Bronchial smooth muscle cell (primary cell): ENCODE measurements at places on chromosomes 7 and 10. TPM values are rescaled to one million over a fixed set of nuclear protein-coding genes. Genes with fewer than 3 reads are reported as not detected.

GPR26 gene
- not detected in 2 replicates for total RNA-seq

ST8SIA6 gene
- total RNA-seq = under 0.01 TPM in 1 of 2 replicates, not detected in the other

ZCWPW1 gene
- 2.1 and 2.7 TPM in 2 replicates for total RNA-seq

VSTM2A gene
- not detected in 2 replicates for total RNA-seq

ELN gene
- total RNA-seq = 6.5 and 19.7 TPM in 2 replicates

IFIT1B gene
- under 0.01 TPM in 1 of 2 replicates, not detected in the other for total RNA-seq

ALOX5 gene
- under 0.01 TPM in 1 of 2 replicates, not detected in the other for total RNA-seq

SLC16A12 gene
- under 0.01 and 0.16 TPM in 2 replicates for total RNA-seq

CYP3A7 gene
- total RNA-seq = 0.34 and 1.1 TPM in 2 replicates

AKR1C8 gene
- total RNA-seq = not detected in 2 replicates

SLC29A4 gene
- 1.7 and 6.1 TPM in 2 replicates for total RNA-seq

CALML5 gene
- 0.17 TPM in 1 of 2 replicates, not detected in the other for total RNA-seq

TSPAN33 gene
- 0.16 and 0.17 TPM in 2 replicates for total RNA-seq

MEIG1 gene
- total RNA-seq = 0.52 TPM in 1 of 2 replicates, not detected in the other

MTURN gene
- total RNA-seq = 18.8 and 19.7 TPM in 2 replicates
